T-helper 2 cell treated with Interferon-gamma antibody and Interleukin-4, amounts not matched to agents 5 μg/mL and 100 μg/mL, for 36 hours (primary cell): ENCODE measurements at places on chromosomes 4 and X.
A peak's percentile ranks its signal among the peaks of the same experiment; 100 is the strongest.

GRCh38 chr4:100519205-100519604 lies 1.4 kb upstream of the EMCN start:
- DNase-seq = no peak

DNA sequence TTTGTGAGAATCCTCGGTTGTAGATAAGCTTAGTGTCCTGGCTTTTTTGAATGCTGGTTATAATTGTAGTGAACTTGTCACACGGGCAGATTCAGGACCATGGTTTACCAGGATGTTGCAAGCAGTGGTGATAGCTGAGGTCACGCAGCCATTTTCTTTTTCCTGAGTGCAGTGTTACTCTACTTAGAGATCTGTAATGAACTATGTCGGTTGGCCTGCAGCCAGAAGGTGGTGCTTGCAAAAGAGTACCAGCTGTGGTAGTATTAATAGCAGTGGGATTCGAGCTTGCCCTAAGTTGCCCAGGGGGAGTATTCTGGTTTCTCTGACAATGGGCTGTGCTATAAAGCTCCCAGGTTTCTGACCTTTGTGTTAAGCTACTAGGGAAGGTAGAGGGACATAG lies 368.9 kb downstream of the SLITRK2 start:
- DNase-seq = no peak

DNA sequence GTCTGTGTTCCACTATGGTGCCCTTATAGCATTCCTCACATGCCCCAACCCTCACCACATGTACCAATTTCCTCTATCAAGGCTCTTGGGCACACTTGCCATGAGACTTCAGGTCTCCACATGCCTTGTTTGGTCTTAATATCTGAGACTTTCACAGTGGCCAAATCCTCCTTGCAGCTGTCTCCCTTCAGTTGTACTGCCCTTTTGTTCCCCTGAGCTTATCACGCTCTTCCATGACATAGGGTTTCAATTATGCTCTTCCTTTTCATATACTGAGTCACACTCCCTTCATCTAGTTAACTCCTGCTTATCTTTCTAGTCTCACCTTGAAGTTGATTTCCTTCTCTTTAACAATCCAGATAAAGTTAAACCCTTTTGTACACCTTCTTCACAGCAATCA lies 212.9 kb downstream of the PDHA2 start:
- no peak for DNase-seq

DNA sequence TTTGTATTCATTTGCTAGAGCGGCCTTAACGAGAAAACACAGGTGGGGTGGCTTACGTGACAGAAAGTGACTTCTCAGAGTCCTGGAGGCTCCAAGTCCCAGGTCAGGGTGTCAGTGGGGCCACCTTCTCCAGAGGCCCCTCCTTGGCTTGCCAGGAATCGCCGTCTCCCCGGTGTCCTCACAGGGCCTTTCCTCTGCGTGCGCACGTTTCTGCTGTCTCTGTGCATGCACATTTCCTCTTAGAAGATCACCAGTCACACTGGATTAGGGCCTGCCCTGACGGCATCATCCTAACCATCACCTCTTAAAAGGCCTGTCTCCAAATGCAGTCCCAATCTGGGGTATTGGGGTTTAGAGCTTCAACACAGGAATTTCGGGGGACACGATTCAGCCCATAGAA lies 63.8 kb upstream of the HELT start:
- DNase-seq = no peak

- no peak for DNase-seq
Observed at GRCh38 chr4:34309383-34309906, 1934.9 kb downstream of the ARAP2 start.

DNA sequence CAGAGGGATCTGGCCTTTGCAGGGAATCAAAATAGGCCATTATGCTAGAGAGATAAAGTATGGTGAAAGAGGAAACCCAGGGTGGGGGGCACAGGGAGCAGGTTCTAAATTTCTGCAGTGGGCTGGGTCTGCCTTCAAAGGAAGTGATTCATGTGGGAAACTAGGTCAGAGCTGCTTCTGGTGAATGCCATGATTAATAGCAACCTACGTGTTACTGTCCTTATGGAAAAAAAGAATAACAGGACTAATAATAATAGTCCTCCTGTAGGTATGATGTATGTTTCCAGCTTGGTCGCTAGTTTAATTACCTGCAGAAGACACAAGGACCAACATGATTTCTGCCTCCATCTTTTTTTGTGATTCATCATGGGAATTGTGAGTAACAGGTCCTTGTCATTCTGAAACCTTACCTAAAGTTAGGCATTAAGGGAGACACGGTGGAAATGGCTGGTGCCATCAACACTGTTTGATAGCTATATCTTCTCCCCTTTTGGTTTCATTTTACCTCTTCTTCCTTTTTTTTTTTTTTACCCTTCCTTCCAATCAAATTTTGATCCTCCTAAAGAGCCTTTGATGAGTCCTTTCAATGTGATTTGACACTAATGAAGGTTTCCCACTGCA lies 180.4 kb downstream of the CPEB2 start:
- DNase-seq = peak; percentile 16

GRCh38 chr4:151774324-151774723 lies 13.5 kb upstream of the GATB start:
- no peak for DNase-seq

DNA sequence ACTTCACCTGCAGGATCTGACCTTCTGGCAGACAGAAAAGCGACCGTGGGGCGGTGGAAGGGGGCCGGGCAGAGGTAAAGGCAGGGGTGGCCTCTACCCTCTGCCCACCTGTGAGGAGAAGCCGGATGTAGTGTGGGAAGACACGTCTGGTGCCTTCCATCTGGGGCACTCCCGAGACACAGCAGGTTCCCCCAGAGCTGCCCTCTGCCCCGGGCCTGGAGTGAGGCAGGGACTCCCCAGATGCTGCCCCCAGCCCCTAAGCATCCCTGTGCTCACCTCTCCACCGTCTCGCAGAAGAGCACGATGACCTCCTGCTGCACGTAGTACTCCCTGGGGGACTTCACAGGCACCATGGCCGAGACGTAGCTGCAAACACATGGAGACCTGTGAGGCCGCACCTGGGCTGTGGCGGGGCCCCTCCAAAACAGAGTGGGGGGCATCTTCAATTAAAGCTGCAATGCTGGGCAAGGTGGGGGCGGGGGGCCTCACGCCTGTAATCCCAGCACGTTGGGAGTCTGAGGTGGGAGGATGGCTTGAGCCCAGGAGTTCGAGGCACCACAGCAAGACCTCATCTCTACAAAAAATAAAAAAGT lies 75.3 kb upstream of the MXD4 start:
- peak; percentile 1 for DNase-seq

DNA sequence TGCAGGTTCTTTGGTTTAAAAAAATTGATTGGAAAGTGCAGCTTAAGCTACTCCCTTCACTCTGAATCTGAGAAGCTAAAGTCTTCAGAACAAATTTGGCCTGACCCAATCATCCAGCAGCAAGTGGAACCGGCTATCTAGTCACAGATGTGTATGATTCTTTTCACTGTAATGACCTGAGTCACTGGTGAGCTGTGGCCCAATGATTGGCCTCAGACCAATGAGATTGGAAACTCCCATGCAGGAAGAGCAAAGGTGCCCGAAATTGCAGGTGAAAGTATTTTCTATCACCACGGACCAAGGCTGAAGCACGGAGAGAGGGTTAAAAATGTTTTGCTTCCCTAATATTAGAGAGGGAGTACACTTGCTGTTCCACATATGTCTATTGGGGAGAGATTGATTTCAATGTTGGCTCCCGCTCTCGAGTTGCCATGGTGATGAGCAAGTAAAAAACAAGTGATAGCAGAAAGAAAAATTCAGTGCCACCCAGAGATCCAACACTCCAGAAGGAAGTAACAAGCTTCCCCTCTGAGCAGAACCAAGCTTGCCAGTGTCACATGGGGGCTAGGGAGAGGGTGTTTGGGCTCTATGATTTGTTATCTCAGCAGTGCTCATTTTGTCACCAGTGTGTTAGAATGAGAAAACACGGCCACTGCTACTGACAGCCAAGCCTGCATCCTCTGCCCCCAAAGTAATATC lies 11.2 kb downstream of the RIPPLY1 start:
- no peak for DNase-seq

- DNase-seq = no peak
Observed at GRCh38 chrX:132271311-132271778, 52.1 kb upstream of the RAP2C start.

DNA sequence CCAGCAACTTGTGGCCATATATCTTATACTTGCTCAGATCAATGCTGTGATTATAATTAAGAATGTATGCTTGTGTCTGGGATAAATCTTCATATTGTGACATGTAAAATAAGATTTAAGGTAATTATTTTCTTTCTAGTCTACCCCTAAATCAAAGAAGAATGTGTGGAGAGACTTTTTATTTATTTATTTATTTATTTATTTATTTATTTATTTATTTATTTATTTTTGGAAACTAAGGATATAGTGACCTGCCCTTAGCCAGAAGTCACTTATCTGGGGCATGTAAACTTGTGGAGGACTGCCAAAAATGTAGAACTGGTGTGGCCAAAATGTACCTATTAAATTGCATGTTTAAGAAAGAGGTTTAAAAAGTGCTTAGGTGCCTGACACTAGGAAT lies 144.3 kb downstream of the BEND2 start:
- DNase-seq = no peak

- DNase-seq = no peak
Observed at GRCh38 chr4:120158841-120159463, 92.3 kb upstream of the MAD2L1 start.

GRCh38 chrX:124239911-124240310 lies 92.5 kb upstream of the TEX13D start:
- peak; percentile 68 for DNase-seq

DNA sequence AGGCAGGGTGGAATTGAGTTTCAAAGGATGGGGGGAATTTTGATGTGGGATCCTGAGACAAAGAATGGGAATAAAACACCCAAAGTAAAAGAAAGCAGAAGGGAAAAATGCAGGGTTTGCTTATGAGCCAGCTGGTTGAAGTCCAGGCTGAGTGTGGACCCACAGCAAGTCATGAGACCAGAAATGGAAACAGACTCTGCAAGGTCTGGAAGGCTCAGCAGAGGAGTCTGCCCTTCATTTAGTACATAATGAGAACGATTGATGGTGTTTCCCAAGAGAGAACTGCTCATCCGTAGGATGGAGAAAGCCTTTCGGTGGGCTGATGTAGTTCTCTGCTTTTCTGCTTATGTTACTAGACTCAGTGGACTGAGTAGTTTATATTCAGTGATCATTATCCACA lies 259.1 kb downstream of the C4orf33 start:
- no peak for DNase-seq

DNA sequence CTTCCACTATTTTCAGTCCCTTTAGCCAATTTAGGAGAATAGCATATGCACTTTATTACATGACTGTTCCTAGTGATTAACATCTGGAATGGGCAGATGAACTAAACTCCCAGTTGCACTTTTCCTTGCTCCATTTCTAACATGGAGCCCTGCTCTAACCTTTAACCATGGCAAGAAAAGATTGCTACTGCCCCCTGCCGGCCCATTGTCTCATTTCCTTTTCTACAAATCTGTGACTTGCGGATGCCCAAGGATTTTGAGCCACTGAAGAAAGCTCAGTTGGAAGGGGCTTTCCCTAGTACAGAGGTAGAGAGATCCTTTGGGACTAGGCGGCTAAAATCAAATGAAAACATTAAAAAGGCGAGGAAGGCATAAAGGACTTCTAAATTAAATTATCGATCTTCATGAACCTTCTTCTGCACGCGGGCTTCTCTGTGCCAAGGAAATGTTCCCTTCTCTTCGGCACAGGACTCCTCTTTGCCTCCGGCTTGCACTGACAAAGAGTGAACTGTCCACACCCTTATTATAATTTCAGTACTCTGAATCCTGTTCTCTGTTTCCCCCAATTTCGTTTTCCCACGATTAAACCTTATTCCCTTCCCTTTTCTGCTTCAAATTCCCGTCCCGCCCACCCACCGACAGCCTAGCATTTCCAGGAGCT lies 577 bp upstream of the GLRA2 start:
- peak; percentile 17 for DNase-seq

DNA sequence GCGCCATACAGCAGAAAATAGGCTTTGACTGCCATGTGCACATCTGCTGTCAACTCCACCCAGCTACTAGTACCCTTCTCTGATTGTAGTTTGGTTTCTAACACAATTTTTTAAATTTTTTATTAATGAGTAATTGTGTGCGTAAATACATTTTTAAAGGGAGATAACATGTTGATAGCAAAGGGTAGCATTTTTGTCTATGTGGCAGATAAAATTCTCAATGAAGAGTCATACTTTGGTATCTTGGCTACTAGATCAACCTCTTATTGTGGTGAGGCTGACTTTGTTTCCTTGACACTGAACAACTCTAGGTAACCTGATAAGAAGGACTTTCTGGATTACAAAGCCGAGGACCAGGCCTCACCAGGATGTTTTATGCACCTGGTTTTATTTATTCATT lies 9.5 kb downstream of the ADH4 start:
- DNase-seq = no peak

DNA sequence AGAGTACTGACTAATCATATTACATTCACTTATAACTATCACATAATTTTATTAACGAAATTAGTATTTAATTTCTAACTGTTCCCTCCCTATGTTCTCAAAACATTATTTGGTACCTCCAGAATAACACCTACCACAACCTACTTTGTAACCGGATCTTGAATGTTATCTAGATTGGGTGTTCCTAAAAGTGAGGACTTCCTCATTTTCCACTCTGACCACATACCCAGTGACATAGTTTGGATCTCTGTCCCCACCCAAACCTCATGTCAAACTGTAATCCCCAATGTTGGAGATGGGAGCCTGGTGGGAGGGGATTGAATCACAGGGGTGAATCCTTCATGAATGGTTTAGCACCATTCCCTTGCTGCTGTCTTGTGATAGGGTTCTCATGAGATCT lies 21.8 kb downstream of the NR3C2 start:
- no peak for DNase-seq

DNA sequence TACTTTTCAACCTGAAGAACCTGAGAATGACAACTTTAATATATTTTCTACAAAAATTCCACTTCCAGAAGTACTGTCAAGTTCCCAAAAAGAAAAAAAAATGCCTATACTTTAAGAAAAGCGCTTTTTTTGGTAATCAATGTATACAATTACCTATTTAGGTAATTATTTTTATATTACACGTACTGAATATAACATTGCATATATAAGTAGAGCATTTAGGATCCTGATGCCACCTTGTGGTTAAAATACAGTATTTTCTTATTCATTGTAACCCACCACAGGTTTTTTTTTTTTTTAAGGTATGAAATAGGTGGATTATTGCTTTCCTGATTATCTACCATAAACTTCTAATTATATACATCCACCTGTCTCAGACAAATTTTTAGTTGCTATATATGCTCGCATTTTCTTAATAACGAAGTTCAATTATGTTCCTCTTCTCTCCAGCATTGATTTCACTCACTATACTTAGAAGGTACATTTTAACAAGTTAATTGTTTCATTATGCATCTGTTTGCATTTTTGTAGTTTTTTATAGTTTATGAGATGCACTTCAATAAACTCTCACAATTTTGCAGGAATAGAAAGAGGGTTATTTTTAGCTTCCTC lies 5.2 kb downstream of the MAP9 start:
- DNase-seq = no peak

DNA sequence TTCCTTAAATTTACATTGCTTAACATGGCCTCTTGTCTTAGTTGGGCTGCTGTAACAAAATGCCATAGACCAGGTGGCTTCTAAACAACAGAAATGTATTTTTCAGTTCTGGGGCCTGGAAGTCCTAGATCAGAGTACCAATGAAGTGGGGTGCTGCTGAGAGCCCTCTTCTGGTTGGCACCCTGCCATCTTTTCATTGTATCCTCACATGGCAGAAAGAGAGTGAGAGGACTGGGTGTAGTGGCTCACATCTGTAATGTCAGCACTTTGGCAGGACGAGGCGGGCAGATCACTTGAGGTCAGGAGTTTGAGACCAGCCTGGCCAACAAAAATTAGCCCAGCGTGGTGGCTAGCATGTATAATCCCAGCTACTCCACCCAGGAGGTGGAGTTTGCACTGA lies 12.0 kb upstream of the KLB start:
- no peak for DNase-seq

GRCh38 chr4:77001907-77002306 lies 52.4 kb downstream of the SEPTIN11 start:
- no peak for DNase-seq
